GM13977 (cell line): ENCODE measurements at places on chromosomes 2 and 18.
A peak's percentile ranks its signal among the peaks of the same experiment; 100 is the strongest.

DNA sequence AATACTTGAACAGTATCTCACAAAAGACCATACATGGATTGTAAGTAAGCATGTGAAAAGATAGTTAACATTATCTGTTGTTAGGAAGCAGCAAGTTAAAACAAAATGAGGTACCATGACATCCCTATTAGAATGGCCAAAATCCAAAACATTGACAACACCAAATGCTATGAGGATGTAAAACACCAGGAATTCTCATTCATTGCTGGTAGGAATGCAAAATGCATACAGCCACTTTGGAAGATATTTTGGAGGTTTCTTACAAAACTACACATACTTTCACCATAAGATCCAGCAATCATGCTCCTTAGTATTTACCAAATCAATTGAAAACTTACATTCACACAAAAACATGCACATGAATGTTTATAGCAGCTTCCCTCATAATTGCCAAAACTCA lies 30.9 kb upstream of the ICOS start:
- no peak for DNase-seq

GRCh38 chr2:196247114-196247975 lies 76.0 kb upstream of the STK17B start:
- DNase-seq = no peak

DNA sequence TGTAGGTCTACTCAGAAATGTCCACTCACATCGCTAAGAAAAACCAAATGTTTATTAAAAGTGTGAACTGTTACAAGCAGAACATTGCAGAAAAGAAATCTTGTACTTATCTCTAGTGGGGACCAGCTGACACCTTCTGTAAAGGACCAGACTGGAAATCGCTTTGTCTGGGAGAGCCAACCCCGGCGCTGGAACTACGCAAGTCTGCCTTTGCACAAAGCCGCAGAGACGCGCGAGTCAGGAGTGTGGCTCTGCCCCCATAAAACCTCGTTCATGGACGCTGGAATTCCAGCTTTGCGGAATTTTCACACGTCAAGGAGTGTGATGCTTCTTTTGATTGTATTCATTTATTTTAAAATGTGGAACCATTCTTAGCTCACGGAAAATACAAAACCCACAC lies 141.9 kb upstream of the SALL3 start:
- DNase-seq = no peak

DNA sequence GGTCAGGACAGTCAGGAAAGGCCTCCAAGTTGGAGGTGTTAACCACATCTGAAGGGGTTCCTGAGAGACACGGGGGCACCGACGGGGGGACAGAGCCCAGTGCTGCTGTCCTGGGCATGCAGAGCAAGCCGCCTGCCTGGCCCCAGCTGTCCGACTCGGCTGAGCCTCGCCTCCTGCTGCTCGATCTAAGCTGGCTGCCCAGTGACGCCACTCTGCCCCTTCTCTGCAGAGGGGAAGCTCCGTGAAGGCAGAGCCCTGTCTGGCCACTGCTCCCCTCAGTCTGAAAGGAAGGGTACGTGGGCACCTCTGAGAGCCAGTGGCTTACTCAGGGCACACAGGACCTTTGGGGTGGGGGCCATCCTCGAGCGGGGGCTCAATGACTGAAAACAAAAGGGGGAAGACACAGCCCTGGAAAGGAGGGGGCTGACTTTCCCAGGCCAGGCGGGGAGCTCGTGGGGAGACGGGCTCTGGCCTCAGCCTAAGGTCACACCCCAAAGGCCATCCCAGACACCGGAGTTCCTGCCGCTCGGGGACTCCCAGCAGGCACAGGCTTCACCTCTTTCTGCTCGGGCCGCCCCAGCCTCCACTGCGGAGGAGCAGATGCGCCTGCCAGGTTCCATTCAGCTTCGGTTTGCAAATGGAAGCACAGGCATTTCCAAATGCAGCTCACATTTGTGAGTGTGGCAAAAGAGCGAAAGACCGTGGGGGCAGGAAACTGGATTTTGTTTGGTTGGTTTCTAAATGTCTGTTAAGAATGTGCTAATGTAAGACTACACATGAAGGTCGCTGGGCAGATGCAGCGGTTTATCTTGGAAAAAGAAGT lies 136.9 kb downstream of the HDAC4 start:
- no peak for DNase-seq

DNA sequence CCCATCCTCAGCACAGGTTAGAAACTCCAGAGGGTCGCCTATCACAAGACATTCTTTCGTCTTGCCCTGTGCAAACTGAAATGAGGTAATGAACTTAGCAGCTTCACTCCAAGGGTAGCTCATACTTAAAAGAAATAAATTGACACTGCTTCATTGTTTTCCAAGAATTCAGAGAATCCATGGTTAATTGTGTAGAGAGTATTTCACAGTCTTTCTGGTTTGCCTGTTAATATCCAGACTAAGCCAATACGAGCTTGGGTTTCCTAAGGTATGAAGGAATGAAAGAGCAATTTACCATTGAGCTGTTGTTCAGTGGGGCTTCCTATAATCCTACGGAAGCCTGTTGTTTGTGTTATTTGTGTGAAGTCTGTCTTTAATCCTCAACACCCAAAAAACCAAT lies 58.7 kb downstream of the FAM124B start:
- no peak for DNase-seq

DNA sequence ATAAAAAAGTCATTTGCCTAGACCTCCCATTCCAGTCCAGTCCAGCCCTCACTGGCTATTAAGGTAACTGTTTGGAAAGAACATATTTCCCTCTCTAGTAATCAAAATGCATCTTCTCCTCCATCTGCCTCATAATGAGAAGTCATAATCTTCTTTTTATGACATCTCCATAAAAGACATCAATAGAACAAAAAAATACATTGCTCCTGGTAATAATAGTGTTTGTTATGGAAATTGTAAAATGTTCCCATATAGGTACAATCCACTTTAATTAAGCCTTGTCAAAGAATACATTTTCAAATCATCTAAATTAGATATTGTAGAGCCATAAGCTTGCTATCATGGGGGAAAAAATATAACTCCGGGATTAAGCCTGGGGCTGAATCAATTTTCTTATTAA lies 461.6 kb downstream of the LRATD1 start:
- no peak for DNase-seq

DNA sequence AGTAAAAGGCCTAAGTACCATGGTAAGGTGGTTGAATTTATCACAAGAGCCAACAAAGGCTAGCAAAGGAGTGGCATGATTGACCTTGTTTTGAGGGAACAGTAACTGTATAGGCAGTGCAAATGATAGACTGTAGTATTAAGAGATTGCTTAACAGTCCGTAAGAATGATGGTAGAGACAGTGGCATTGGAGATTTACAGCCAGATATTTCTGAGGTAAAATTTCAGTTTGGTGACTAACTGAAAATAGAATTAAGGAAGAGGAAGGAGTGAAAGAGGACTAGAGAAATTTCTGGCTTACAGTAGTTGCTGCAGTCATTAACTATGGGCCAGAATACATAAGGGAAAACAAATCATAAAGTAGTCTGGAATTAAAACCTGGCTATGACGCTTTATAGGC lies 4.4 kb upstream of the BAZ2B start:
- DNase-seq = no peak

DNA sequence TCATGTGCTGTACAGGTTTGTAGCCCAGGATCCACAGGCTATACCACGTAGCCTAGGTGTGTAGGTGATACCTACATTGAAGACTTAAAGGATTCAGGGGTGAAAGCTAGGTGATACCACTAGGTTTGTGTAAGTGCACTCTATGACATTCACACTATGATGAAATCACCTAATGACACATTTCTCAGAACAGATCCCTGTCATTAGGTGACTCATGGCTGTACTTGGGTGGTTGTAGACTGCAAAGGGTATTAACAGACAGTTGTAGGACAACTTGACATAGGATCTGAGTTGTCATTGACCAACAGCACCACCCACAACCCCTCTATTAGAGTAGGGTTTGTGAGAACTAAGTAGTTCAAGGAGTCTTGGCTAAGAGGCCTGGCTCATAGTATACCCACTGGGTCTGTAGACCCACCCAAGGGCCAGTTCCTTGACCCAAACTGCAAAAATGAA lies 27.7 kb upstream of the SMCHD1 start:
- no peak for DNase-seq

DNA sequence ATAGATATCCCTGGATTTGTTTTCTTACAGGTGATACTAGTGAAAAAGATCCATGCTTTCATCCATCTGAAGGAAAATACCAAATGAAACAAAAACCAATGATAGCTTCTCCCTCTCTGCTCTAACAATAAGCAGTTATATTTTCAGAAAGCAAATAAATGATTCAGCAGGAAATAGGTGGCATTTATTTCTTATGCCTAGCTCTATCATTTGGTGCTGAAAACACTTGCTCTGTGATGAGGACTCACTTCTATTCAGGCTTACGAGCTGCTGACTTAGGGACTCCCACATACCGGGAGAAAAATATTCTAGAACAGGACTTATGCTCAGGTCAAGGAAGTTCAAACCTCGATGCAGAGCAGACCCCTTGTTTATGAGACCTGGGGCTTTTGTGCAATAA lies 142.6 kb downstream of the SETBP1 start:
- DNase-seq = no peak

GRCh38 chr2:49940626-49941025 lies 786.3 kb upstream of the FSHR start:
- no peak for DNase-seq

GRCh38 chr18:54191352-54191751 lies 33.1 kb downstream of the MBD2 start:
- no peak for DNase-seq

GRCh38 chr2:84459944-84460429 lies 907 bp upstream of the SUCLG1 start:
- no peak for DNase-seq

DNA sequence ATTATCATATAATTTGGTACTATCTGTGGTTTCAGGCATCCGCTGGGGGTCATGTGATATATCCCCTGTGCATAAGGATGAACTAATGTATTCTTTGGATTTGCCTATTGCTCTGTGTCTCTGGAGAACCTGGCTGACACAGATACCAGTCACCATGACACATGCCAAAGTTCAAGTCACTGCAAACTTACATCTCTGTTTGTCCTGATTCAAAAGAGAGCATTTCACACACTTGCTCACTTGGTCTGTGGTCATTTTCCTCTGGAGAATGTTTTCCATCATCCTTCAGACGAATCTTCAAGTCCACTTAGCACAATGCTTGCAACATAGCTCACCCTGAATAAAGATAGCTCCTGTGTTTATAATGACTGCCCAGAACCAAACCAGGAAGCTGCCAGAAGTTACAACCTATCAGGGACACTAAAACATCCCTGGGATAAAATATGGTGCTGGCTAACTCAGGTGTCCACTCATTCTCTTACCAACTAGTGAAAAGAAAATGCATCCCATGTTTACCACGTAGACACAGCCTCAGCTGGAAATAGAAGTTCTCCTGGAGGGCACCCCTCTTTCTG lies 18.1 kb downstream of the SULT1C3 start:
- no peak for DNase-seq

- peak; percentile 89 for DNase-seq
These were observed 49.0 kb downstream of the PLEKHB2 start for GRCh38 chr2:131154071-131154531.

DNA sequence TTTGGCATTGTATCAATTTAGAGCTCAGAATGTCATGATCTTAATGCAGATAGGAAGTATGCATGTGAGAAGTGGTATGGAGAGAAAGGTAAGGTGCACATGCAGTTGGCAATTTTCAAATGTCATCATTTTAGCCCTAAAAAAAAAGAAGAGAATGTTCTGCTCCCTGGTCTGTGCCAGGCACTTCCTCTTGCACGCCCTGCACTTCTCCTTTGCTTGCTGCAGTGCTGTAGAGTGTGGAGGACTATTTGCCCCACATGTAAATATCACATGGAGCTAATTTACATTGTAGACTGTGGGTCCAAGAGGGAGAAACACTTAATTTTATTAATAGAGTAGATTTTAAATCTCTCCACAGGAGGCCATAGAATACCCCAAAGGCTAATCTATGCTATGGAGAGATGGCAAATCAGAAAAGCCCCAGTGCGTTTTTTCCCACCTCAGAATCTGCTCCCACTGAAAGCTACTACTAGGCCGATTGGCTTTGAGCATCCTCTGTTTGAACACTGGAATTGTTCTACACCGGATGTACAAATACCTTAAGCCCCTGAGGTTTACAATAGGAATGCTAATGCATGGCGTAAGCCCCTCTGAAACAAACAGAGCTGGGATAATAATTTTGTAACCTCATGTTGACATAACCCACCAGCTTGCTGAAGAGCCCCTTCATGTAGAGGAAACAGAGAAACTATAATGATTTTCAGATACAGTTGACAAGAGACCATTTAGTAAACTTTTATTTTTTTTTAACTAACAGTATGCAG lies 137.2 kb upstream of the KLHL14 start:
- DNase-seq = no peak

- DNase-seq = no peak
These were observed 82.2 kb downstream of the CELF4 start for GRCh38 chr18:37483221-37483971.

- DNase-seq = no peak
These were observed 462.5 kb upstream of the HS6ST1 start for GRCh38 chr2:128781166-128781565.

GRCh38 chr2:186822323-186822722 lies 26.6 kb downstream of the ZSWIM2 start:
- no peak for DNase-seq

- no peak for DNase-seq
These were observed 15.7 kb downstream of the MAL start for GRCh38 chr2:95041060-95041823.

DNA sequence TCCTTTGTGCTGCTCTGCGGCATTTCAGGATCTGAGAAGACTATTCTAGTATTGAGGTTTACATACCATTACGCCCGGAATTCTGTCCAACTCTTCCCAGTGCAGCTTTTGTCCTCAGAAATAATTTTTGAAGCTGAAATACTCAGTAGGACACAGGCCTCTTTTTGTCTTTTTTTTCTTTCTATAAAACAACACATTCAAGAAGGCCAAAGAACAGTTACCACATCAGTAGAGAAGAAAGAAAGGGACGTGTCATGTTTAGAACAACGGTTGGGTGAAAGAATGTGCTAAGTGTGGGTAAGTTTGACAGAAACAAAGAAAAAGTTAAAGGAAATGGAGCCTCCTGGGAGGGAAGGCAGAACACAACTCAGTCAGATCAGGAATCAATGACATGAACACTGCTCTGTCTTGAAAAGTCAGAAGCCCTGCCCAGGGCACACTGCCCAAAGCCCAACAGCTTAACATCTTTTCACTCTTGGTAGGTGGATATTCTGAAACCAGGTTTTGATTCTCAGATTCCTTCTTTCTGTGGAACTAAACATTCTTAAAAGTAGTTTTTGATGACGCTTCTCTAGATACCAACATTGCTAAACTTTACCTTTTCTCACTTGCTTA lies 198.6 kb upstream of the CWC22 start:
- no peak for DNase-seq

GRCh38 chr2:190513877-190514276 lies 20.6 kb downstream of the NEMP2 start:
- no peak for DNase-seq

GRCh38 chr2:102122909-102123308 lies 19.6 kb upstream of the IL1R1 start:
- DNase-seq = no peak
